ENCODE measurements at places on chromosomes 4 and X. TPM values are rescaled to one million over a fixed set of nuclear protein-coding genes. Genes with fewer than 3 reads are reported as not detected.

Gene TLR6
- total RNA-seq, result 18.1 TPM

Gene ETDA
- total RNA-seq, result not detected

Gene CENPVL2
- total RNA-seq, result not detected

Gene MAGEB17
- total RNA-seq, result not detected

Gene ADH6
- not detected for total RNA-seq

Gene CCDC149
- total RNA-seq, result 24.6 TPM

Gene ANK2
- 31.5 TPM for total RNA-seq

- no peaks in the 10 kb centered on the region for H3K4me1 ChIP-seq
- H3K27ac ChIP-seq, result no peak overlapping the region
- H3K36me3 ChIP-seq, result no peaks in the 10 kb centered on the region
- H3K4me3 ChIP-seq, result no peak overlapping the region
- H3K27me3 ChIP-seq, result no peaks in the 10 kb centered on the region
- DNase-seq, result no peak
These were observed 79.4 kb upstream of the FHL1 start for GRCh38 chrX:136067966-136068365.

DNA sequence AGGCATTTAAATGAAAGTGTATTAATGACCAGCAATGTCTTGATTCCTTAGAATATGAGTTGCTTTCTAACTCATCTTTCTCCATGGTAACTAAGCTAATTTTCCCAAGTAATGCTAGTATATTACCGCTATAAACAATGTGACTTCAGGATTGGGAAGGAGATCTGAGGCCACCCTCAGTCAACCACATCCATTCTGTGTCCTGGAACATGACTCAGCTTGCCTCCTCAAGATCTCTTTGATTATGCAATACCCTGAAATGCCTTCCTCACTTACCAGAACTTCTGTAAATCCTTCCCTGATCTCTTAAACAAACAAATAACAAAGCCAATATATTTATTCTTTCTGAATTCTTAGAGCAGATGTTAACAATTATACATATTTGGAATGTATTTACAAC is 1495.5 kb downstream of the PCDH18 start:
- H3K4me3 ChIP-seq, result no peak overlapping the region
- no peaks in the 10 kb centered on the region for H3K4me1 ChIP-seq
- H3K36me3 ChIP-seq, result no peaks in the 10 kb centered on the region
- H3K27me3 ChIP-seq, result no peaks in the 10 kb centered on the region
- no peak overlapping the region for H3K27ac ChIP-seq

DNA sequence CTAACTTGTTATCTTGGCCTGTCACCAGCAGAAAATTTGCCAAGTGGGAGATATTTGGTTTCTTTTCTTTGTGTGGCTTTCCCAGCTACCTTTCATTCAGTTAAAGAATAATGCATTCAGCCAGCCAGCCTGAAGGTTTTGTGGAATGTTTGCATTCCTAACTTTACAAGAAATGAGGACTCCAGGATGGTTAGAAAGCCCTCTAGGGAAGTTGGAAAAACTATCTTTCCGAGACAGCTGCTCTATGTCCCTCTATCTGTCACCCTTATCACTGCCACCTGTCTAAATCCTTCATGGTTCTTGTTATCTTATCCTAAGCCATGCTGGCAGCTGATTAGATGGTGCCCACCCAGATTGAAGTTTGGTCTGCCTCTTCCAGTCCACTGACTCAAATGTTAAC is 384.2 kb downstream of the SH3BGRL start:
- H3K27ac ChIP-seq, result no peak overlapping the region
- DNase-seq, result no peak
- no peaks in the 10 kb centered on the region for H3K4me1 ChIP-seq
- H3K36me3 ChIP-seq, result no peaks in the 10 kb centered on the region

- DNase-seq, result no peak
- no peaks in the 10 kb centered on the region for H3K27me3 ChIP-seq
- H3K36me3 ChIP-seq, result no peaks in the 10 kb centered on the region
- H3K27ac ChIP-seq, result no peak overlapping the region
These were observed 1454.1 kb downstream of the PCDH19 start for GRCh38 chrX:98956014-98956413.

DNA sequence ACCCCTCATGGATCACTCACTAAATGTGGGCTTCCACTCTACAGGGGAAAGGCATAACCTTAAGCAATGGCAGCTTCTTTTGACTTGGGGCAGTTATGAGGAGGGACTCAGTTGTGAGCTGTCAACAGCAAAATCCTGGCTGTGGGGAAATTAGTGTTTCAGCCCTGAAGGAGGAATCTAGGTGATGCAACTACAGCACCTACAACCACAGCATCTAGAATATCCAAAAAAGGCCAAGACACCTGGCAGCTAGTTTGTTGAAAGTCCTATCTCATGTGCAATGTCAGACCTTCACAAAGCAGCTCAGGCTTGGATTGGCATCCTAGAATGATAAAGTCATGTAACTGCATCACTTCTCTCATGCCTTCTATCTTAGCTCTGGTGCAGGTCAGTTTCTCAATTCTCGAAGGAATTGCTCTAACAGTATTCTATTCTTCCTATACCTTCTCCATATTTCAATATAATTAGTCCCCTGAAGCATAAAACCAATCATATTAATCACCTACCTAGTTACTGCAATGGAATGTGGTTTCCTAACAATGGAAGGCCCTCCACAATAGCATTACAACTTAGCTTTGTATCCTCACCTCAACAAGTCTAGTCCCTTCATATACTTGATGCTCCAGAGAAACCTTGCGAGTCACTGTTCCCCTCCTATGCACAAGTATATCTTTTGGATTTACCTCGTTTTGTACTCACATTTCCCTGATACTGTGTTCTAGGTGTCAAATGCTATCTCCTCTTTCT is 5.5 kb upstream of the ANTXR2 start:
- no peaks in the 10 kb centered on the region for H3K27me3 ChIP-seq
- H3K27ac ChIP-seq, result no peak overlapping the region
- H3K36me3 ChIP-seq, result no peaks in the 10 kb centered on the region
- DNase-seq, result no peak
- no peak overlapping the region for H3K4me3 ChIP-seq

GRCh38 chr4:45033676-45034419 is 307.5 kb upstream of the GNPDA2 start:
- H3K27me3 ChIP-seq, result no peaks in the 10 kb centered on the region
- no peak overlapping the region for H3K27ac ChIP-seq
- H3K36me3 ChIP-seq, result no peaks in the 10 kb centered on the region
- no peak overlapping the region for H3K4me3 ChIP-seq
- DNase-seq, result no peak

DNA sequence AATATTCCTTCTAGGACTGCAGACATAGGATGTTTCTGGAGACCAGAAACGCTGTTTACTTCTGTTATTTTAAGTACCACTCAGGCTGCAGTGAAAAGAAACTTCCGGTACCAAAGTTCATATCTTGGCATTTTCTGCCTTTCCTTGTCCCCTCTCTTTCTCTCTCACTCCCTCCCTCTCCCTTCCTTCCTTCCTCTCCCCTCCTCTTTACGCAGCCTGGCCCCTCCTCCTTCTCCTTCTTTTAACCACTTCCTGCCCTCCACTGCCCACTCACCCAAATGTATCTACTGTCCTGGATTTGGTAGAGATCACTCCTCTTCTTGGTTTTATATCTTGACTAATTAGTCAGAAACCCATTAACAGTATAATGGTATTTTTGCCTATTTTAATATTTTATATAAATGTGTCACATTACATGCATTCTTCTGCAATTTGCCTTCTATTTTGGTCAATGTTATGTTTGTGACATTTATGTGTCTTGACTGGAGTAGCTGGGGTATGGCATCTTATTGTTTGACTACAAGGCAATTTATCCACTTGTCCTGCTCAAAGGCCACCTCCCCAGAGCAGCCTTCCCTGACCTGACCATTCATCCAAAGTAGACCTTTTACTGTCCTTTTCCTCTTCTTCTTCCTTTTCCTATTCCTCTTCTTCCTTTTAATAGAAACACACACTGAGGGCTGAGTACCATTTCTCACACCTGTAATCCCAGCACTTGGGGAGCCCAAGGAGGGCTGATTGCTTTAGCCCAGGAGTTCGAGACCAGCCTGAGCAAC is 56.9 kb downstream of the BCOR start:
- DNase-seq, result no peak
- no peak overlapping the region for H3K27ac ChIP-seq
- H3K27me3 ChIP-seq, result no peaks in the 10 kb centered on the region
- H3K4me3 ChIP-seq, result no peak overlapping the region

DNA sequence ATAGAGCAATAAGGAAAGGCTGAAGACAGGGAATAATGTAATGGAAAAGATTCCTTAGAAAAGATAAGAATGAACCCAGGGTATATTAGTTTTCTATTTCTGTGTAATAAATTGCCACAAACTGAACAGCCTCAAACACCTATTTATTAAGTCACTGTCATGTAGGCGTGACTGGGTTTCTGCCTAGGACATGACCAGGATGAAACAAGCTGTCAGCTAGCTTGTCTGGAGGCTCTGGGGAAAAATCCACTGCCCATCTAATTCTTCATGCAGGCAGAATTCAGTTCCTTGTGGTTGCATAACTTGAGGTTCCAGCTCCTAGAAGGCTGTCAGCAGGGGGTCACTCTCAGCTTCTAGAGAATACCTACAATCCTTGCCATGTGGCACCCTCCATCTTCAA is 277.7 kb downstream of the TMA16 start:
- no peak for DNase-seq
- no peaks in the 10 kb centered on the region for H3K27me3 ChIP-seq
- no peak overlapping the region for H3K4me3 ChIP-seq
- no peaks in the 10 kb centered on the region for H3K4me1 ChIP-seq
- no peaks in the 10 kb centered on the region for H3K36me3 ChIP-seq
- no peak overlapping the region for H3K27ac ChIP-seq

GRCh38 chrX:132041015-132041414 is 17.9 kb downstream of the STK26 start:
- DNase-seq, result no peak
- H3K27ac ChIP-seq, result no peak overlapping the region
- no peaks in the 10 kb centered on the region for H3K36me3 ChIP-seq
- no peaks in the 10 kb centered on the region for H3K27me3 ChIP-seq
- H3K4me1 ChIP-seq, result no peaks in the 10 kb centered on the region

- no peaks in the 10 kb centered on the region for H3K27me3 ChIP-seq
- H3K27ac ChIP-seq, result peak overlapping the region; percentile 96
- no peaks in the 10 kb centered on the region for H3K36me3 ChIP-seq
- peak overlapping the region; percentile 51 for H3K4me3 ChIP-seq
- no peaks in the 10 kb centered on the region for H3K4me1 ChIP-seq
These were observed 4.1 kb downstream of the PLAC8 start for GRCh38 chr4:83110223-83110945.

GRCh38 chrX:13428053-13428786 is 108.4 kb upstream of the ATXN3L start:
- H3K4me1 ChIP-seq, result no peaks in the 10 kb centered on the region
- DNase-seq, result peak; percentile 10
- no peaks in the 10 kb centered on the region for H3K27me3 ChIP-seq
- no peak overlapping the region for H3K4me3 ChIP-seq
- H3K27ac ChIP-seq, result no peak overlapping the region
- no peaks in the 10 kb centered on the region for H3K36me3 ChIP-seq

- no peaks in the 10 kb centered on the region for H3K4me1 ChIP-seq
- no peaks in the 10 kb centered on the region for H3K27me3 ChIP-seq
- DNase-seq, result no peak
These were observed 10.2 kb downstream of the ANK2 start for GRCh38 chr4:113059449-113060182.
